ENCODE measurements at places on chromosomes 1 and 21.

DNA sequence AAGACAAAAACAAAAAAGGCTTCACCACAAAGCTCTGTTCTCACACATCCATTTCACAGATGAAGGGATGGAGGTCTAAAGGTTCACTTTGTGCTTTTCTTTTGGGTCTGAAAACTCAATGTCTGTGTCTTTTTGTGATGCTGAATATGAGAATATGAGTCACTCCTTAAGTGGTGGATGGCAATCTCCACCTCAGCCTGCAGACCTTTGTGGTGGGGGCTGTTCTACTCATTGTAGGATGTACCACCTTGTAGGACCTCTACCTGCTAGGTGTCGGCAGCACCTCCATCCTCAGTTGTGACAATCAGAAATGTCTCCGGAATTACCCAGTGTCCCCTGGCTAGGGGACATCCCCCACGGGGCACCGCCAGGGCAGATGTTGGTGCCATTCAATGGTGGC lies 42.8 kb downstream of the UBASH3A start:
- DNase-seq, result no peak

DNA sequence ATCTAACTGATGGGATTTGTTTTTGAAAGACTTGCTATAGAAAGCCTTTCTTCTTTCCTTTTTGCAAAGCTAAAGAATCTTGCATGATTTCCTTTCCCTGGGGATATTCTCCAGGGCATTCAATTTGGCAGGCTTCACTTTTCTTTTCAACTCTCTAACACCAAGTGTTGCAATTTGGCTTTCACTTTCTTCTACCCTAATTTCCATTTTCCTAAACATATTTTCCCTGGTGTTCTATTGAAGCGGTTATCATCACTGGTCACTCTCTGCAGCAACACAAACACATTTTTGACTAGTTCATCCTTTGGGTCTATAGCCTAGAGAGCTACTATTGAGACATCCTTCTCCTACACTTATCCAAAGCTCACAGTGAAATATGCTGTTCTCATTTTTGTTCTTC lies 424.5 kb downstream of the NEGR1 start:
- no peak for DNase-seq

DNA sequence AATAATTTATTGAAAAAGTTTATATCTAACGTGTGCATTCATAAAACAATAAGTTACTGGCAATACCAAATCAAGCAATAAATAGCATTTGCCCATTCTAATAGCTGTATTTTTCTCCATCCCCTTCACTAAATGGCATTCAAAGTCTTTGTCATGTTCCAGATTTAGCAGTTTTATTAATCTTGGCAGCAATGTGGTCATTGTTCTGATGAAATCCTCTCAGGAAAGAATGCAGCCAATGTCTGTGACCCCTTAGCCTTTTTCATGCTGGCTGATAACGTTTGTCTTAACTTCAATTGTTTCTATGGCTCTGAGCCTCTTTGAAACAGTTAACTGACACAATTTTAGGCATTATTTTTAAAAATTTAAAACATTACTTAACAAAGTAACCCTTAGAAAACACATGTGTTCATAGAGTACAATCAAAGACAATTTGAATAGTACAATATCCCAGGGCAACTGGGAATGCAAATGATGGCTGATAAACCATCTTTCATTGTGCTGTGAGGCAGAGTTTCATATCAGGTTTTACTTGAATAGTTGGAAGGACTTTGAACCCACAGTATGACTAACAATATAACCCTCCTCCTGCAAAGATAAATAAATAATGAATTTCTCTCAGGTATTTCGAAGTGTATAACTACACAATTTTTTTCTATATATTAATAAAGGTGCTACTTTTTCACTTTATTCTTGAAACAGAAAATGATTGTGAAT lies 217.5 kb downstream of the LRRIQ3 start:
- no peak for DNase-seq

DNA sequence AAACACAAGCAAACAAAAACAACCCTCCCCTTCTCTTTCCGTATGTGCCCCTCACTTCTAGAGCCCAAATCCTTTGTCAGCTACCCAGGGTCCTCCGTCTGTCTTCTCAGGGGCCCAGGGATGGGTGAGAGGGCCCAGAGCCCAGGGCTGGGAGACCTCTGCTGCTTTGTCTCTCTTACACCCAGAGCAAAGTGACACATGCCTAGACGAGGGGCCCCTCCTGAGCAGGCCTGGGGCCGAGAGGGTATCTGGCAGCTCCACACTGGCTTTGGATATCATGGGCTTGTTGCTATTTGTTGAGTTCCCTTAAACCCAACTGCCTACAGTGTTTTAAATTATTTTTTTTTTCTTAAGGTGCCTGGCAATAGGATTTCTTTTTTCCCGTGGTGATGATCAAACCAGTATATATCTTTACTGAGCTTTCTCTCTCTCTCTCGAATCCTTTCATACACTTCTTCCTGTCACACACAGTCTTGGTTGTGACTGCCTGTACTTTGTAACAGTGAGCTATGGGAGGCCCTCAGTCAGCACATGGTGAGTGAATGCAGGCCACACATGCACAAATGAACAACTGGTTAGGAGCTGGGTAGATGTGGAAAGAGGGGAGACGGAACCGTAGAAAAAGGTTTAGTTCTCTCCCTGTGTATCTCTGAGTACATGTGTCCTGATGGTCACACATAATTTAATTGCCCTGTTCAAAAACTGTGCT lies 14.5 kb downstream of the RASSF5 start:
- no peak for DNase-seq

GRCh38 chr1:161182214-161182613 lies 4.9 kb upstream of the B4GALT3 start:
- DNase-seq, result peak; percentile 75

- no peak for DNase-seq
Observed at GRCh38 chr1:200670242-200671118, 773 bp upstream of the DDX59 start.

GRCh38 chr1:247216261-247216660 lies 39.6 kb upstream of the VN1R5 start:
- DNase-seq, result no peak

DNA sequence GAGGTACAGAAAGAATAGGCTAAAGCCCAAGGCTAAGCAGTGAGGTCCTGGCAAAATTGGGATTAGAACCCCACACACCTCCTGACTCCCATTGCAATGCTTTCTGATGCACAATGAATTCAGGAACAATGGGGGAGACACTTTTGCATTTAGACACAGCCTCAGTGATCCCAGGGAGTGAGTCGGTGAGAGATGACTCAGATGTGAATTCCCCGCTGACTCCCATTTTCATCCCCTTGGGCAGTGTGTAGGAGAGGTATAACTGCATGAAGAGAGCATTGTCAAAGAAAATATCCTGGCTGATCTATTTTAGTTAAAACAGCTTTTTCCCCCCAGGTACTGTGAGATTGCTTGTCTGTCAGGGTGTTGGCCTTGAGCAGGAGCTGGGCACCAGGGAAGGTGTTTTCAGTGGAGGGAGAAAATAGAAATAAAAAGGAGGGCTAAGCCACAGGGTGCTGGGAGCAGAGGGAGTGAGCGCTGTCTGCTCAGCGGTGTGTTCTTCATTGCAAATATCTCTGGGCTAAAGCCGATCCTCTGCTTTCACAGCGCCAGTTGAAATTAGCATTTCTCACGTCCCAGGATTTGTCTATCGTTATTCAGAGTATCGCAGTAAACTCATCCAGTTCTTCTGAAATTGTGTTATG lies 247.7 kb upstream of the PTBP2 start:
- DNase-seq, result no peak

DNA sequence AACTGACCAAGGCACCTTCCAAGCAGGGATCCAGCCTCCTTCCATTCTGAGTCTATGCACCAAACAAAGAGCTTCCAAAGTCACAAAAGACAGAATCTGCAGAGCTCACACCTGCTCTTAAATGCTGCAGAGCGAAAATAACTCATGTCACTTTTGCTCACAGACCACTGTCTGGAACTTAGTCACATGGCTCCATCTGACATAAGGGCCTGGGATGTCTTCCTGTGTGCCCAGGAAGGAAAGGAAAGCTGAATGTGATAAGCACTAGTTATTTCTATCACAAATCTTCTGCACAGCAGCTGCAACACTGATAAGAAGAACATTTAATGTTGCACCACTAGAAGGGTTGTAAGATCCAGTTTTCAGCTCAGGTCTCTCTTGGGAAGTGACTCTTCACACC lies 39.5 kb upstream of the SGIP1 start:
- DNase-seq, result no peak

DNA sequence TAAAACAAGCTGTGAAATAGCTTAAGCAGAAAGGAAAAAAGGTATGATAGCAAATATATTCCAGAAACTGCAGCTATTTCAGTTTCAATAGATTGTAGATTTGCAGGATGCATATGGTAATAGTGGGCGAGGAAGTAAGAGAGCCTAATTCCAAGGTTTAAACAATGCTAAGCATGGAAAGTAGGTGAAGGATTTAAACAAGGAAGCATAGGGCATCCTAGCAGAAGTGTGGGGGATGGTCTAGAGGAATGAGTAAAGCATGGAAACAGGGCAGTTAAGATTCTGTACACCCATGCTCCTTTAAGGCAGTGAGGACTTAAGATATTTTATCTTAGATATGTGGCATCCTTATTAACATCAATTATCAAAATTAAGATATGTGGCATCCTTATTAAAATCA lies 2.6 kb downstream of the IVNS1ABP start:
- no peak for DNase-seq

GRCh38 chr1:51158263-51158662 lies 56.2 kb downstream of the C1orf185 start:
- no peak for DNase-seq

DNA sequence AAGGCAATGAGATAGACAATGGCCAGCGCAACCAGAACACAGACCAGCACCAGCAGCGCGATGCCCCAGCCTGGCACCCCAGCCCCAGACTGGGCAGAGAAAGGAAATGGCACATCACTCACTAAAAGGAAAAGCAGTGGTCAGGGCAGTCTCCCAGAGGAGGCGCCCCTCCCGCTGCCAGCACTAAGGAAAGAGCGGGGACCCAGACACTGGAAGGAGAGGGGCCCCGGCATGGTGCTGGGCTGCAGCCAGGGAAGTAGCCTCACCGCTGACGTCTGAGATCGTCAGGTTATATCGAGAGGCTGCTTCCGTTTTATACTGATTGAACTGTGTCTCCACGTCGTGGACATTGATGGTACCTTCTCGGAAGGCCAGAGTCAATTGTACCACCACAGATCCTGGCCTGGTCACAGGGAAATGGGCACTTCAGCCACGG lies 13.8 kb downstream of the TRIM46 start:
- no peak for DNase-seq

GRCh38 chr1:27876341-27877114 lies 4.2 kb downstream of the THEMIS2 start:
- no peak for DNase-seq

DNA sequence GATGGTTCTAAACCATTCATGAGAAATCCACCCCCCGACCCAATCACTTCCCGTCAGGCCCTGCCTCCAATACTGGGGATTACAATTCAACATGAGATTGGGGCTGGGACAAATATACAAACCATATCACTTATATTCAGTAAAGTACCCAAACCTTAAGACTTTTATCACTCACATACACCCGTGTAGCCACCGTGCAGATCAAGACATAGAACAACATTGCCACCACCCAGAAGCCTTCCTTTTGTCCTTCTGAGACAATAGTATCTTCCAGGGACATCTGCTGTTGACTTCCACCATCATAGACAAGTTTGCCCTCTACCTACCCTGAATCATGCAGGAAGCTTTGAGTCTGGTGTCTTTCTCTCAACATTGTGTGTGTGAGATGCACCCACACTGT lies 37.5 kb downstream of the CLIC6 start:
- DNase-seq, result no peak

GRCh38 chr1:172775606-172776005 lies 116.7 kb downstream of the FASLG start:
- DNase-seq, result no peak

DNA sequence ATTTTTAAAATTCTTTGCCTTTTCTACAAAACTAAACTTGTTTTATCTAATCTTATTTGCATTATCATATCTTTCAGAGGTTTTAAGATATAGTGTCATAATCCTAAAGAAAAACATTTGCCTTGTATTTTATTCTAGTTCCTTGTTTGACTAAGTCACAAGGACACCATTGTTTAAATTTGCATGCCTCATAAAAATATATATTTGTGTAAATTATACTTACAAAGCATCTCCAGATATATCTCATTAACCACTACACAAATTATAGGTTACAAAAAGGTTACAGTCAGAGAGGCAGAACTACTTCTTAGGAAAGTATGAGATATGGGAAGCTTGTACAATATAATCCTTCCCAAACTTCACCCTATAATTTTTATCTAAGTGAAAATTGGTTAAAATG lies 4.2 kb upstream of the RGS13 start:
- no peak for DNase-seq

DNA sequence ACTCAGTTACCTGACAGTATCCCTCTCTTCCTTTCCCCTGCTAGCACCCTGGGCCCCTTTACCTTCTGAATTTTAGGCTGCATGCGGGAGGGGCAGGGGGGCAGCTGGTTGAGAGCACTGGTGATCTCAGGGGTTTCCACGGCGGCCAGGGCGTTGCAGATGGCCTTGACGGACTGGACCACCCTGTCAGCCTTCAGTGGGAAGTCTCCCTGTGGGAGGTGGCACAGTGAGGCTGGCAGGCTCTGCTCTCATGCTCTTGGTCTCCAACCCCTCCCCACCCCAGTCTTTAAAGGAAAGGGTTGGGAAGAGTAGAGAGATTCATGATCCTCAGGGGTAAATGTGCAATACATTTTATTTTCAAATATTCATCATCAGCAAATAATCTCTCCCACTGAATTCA lies 36.9 kb downstream of the PIK3C2B start:
- DNase-seq, result no peak
